ENCODE measurements at places on chromosomes 11 and 22.

- DNase-seq, result peak; percentile 46
These were observed 6.6 kb upstream of the MS4A12 start for GRCh38 chr11:60485987-60486386.

DNA sequence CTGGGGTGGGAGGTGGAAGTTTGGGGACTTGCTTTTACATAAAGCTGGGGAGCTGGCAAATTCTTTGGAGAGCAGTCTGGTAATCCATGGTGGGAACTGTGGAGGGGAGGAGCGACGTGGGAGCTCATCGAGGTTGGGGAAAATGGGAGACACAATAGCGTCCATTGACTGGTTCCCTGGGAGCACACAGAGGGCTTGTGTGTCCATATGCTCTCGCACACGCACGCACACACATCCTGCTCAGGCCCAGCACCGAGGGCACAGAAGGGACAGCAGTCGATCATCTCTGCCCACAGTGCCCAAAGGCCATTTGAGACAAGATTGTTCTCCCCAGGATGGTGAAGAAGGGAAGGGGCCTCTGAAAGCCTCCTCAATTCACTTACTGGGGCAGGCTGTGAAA lies 53.7 kb downstream of the FBXO7 start:
- no peak for DNase-seq

GRCh38 chr11:132171031-132171430 lies 800.6 kb downstream of the NTM start:
- DNase-seq, result no peak

GRCh38 chr11:7844986-7845385 lies 48.2 kb upstream of the OR5P2 start:
- DNase-seq, result no peak

GRCh38 chr11:12223771-12224536 lies 113.6 kb downstream of the MICAL2 start:
- DNase-seq, result peak; percentile 32

DNA sequence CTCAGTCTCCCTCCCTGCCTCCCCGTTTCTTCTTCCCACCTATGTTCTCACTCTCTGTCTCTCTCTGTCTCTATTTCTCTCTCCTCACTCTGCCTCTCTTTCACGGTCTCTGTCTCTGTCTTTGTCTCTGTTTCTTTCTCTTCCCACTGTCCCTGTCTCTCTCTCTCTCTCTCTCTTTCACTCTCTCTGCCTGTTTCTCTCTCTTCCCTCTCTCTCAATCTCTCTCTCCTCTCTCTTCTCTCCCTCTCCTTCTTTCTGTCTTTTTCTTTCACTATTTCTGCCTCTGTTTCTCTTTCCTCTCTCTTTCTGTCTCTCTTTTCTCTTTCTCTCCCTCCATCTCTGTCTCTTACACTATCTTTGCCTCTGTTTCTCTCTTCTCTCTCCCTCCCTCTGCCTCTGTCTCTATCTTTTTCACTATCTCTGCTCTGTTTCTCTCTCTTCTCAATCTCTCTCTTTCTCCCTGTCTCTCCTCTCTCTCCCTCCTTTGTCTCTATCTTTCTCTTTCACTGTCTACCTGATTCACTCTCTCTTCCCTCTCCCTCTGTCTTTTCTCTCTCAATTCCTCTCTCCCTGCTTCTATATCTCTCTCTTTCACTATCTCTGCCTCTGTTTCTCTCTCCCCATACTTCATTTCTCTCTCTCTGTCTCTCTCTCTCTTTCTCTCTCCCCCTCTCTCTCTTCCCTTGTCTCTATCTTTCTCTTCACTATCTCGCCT lies 5.4 kb downstream of the APLNR start:
- DNase-seq, result no peak

- no peak for DNase-seq
These were observed 44.1 kb upstream of the CWF19L2 start for GRCh38 chr11:107501713-107502112.

DNA sequence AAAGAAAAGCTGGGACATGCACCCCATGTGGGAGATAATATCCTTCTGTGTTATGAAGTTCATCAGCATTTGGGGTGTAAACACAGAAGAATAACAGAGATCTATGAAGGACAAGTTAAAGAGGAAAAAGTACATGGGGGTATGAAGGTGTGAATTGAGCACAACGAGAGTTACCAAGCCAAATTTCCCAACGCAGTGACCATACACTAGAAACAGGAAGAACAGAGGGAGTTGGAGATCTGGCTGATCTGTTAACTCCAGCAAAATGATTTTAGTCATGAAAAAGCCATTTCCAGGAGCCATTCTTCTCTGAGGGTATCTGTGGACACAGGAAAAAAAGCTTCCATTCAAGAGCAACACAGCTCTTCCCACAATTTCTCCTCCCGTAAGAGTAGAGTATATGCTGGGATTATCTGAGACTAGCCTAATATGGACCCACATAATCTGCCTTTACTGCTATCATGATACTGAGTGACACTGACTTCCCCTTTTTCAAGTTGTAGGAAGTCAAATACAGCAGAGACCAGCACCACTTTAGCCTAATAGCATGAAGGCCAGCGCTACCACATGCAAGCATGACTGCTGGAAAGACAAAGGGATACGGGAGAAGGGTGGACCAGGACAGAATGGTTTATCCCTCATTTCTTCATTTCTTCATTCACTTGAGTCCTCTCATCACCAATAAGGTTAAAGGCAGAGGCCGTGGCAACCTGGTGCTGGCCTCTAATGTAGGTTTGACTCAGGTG lies 19.6 kb upstream of the OR8D2 start:
- DNase-seq, result no peak

DNA sequence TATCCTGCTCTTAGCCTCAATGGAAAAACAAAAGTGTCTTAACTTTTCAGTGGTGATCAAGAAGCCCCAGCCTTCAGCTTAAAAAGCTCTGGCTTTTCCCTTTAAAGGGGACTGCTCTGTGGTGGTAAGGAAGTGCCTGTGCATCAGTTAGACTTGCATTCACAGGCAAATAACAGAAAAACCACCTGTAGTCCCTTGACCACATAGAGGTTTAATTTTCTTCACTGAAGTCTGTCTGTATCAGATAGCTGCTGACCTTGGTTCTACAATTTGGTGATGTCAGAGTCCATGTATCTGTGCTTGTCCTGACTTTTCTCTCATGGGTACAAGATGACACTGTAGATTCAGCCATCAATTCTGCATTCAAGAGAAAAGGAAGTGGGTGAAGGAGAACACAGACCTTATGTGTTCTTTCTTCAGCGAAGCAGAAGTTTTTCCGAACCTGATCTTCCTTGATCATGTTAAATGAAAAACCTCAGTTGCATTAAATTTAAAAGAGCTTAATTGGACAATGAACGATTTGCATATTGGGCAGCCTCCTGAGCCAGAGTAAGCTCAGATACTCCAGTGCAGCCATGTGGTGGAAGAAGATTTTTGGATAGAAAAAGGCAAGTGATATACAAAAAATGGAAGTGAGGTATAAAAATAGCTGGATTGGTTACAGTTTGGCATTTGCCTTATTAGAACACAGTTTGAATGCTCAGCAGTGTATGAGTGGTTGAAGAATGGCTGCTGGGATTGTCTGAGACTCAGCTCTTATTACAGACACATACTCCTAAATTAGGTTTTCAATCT lies 43.2 kb upstream of the RDX start:
- no peak for DNase-seq
